ENCODE measurements at places on chromosomes 6 and 20.

- DNase-seq, result no peak
Measured at GRCh38 chr6:74609871-74610270, 596.0 kb downstream of the COL12A1 start.

DNA sequence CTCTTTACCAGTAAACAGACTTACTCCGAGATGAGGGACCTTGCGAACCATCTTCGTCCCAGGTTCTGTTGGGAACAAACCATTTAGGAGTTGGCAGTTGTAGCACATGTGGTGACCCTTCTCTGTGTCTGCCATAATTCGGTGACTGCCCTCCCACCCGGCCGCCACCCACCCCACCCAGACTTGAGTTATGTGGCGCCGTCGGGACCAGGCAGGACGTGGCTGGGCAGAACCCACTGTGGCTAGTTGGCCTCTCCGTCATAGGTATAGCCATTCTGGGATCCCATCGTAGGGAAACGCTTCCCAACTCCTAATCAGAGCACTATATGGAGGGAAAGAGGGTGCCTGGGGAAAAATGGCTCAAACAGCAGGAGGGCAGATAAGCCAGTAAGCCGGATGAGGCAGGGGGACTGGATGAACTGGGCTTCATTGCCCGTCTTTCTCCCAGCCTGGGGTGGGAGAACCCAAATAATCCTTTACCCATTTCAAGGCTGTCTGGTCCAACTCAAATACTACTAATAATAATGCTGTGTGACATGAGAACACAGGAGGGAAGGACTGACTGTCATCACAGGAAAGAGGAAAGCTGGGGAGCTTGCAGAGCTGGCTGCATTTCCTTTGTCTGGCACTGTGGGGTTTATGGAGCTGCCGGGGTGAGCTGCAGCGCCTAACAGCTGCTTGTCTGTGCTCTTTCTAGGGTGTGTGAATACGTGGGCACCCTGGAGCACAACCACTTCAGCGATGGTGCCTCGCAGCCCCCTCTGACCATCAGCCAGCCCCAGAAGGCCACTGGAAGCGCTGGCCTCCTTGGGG, 73.0 kb upstream of the PBOV1 start:
- DNase-seq, result no peak

DNA sequence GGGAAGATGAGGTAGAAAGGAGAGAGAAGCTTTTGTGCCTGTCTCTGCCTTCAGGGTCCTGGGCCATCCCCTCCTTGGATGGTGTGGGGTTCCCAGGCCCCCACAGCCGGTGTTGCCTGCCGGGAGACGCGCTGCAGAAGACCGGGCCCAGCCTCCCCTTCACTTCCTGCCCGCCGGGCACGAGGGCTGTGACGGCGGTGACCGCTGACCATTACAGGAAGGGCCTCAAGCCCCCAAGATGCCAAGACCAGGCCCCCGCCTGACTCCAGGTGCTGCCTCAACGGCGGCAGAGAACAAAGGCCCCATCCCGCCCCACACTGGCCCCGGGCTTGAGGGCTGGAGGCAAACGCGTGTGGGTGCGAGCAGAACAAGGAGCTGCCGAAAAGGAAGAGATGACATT, 38.2 kb downstream of the ZBTB46 start:
- no peak for DNase-seq

GRCh38 chr20:40082436-40082835, 606.6 kb downstream of the MAFB start:
- DNase-seq, result no peak

GRCh38 chr6:127382413-127382812, 39.0 kb upstream of the ECHDC1 start:
- no peak for DNase-seq

DNA sequence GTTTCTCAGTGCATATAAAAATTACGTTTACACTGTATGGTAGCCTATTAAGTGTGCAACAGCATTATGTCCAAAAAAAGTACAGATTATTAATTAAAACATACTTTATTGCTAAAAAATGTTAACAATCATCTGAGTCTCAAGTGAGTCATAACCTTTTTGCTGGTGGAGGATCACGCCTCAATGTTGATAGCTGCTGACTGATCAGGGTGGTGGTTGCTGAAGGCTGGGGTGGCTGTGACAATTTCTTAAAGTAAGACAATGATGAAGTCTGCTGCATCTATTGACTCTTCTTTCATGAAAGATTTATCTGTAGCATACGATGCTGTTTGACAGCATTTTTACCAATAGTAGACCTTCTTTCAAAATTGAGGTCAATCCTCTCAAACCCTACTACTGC, 155.1 kb downstream of the BTBD9 start:
- DNase-seq, result no peak

- no peak for DNase-seq
Measured at GRCh38 chr6:155130161-155130853, 133.5 kb upstream of the CLDN20 start.

DNA sequence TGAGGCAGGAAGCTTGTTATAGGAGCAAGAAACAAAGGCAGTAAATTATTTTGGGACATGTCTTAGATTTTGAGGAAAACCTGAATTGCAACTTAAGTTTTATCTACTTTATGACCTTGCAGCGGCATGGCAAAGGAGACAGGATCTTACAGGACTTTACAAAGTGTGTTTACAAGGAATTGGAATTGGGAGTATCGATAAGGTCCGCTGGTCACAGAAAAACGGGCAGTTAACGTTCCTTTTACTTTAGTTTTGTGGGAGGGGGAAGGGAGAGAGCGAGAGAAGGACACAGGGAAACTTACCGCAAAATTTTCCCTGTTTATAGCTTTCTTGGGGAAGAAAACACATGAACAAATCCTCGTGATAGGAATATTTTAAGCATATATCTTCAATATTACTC, 1607.2 kb downstream of the GRIK2 start:
- no peak for DNase-seq

DNA sequence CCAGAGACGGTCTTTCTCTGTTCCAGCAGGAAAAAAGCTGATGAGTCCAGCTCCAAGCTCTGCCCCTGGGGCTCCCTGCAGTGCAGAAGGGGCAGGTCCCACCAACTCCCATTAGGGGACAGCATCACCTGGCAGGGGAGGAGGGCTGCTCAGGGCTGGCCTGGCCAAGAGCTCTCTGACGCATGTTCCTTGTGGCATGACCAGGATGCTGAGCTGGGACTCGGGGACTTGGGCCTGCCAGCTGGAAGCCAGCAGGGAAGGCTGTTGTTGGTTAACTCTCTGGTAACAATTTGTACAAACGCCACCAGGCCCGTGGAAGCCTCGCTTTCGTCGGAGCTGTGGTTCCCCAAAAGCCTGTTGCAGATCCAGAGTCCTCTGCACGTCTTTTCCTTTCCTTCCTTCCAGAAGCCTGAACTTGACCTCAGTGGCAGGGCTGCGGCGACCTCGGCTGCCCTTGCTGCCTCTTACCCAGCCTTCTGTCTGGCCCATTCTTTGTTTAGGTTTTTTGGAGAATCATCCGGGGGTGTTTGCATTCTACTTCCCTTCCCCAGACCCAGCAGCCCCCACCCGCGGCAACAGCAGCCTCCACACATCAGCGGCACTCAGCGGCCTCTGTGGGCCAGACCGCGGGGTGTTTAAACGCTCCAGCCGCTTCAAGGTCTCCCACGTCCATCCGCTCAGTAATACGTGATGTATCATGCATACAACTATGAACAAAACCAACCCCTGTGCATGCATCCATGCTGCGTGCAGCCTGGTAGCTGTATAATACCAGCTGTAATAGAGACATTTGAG, 63.3 kb downstream of the GNAS-AS1 start:
- DNase-seq, result no peak

GRCh38 chr20:45253261-45253660, 1.1 kb downstream of the SLPI start:
- DNase-seq, result no peak

GRCh38 chr6:112802144-112802543, 455.0 kb downstream of the RFPL4B start:
- no peak for DNase-seq

DNA sequence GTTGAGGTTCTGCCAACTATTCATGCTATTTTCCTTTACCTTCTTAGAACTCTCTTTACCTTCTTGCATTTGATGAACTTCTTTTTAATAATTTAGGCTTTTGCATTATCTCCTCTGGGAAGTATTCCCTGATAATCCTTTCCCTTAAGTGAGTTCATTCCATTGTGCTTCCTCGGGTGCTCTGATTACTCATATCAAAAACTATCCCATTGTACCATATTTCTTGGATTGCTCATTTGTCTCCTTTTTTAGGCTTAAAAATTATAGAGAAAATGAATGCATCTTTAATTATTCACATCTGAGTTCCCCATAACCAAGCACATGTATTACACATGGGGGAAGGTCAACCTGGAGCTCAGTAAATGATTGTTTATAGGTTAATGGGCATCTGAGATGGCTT, 2.5 kb downstream of the CALHM4 start:
- DNase-seq, result no peak

DNA sequence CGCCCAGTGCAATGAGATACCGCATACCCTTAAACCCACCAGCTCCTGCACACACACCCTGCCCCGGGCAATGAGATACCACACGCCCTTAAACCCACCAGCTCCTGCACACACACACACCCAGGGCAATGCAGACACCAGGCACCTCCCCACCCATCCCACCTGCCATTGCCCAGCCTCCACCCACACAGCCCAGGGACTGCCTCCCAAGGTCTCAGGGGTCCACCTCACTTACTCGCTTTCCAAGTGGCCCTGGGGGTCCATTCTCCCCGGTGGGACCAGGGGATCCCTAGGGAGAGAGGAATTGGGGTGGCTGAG, 24.0 kb downstream of the COL11A2 start:
- DNase-seq, result no peak

DNA sequence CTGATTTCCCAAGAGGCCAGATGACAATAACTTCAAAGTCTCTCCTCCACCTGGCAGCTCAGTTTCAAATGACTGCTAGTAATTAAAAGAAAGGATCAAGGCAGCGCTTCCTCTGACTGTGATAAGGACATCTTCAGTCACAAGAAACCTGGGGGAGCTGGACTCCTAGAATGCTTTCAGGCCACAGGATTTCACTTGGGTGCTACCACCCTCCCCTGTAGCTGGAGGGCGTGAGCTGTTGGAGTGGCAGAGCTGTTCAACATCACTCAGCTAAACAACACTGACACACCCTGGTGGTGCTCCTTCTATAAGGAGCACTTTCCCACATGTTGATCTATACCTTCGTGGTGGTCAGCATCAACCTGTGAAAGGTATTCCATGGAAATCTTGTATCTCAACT, 2.2 kb upstream of the CNR1 start:
- no peak for DNase-seq

All from LNCaP clone FGC (cell line).